ENCODE measurements at places on chromosomes 4 and X.

- no peak for DNase-seq
Measured at GRCh38 chr4:186481998-186482790, 73.2 kb downstream of the MTNR1A start.

DNA sequence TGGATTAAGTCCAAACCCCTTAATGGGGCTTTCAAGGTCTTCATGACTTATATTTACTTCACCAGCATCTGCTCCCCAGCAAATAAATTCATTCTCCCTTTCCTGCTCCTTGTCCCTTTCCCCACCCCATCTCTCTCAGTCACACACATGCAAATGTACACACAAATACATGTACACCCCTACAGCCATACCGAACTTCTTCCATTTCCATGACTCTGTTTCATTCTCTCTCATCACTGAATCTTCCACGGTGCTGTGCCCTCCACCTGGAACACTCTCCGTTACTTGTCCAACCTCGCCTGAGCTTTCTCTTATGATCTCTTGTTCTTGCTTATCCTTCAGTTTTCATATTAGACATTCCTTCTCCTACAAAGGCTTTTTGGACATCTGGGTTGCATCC, 22.0 kb upstream of the RPA4 start:
- DNase-seq = no peak

GRCh38 chr4:89754531-89754930, 82.4 kb downstream of the SNCA start:
- DNase-seq = no peak

DNA sequence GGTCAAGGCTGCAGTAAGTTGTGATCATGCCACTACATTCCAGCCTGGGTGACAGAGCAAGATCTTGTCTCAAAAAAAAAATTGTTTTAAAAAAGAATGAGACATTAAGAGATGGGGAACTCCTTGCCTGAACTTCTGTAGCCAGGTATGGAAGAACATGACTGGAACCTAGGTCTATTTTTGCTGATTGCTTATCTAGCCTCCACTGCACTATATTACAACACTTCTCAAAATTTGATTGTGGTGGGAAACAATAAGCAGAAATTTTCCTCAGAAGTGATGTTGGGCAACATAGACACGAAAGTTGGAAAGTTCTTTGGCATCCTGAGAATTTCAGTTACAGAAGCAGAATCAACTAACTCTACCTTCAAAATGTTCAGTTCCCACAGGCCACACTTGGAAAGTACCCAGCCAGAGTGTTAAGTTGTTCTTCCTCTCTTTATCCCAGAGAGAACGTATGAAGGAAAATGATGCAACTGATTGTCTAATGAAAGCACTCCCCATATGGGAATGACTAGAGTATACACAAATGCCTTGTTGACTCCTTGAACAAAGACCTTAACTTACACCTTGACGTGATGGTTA, 50.0 kb downstream of the LUZP4 start:
- no peak for DNase-seq

GRCh38 chrX:150164971-150165600, 198.0 kb upstream of the MAMLD1 start:
- DNase-seq = no peak

GRCh38 chr4:17619416-17620105, 5.1 kb downstream of the MED28 start:
- DNase-seq = no peak

DNA sequence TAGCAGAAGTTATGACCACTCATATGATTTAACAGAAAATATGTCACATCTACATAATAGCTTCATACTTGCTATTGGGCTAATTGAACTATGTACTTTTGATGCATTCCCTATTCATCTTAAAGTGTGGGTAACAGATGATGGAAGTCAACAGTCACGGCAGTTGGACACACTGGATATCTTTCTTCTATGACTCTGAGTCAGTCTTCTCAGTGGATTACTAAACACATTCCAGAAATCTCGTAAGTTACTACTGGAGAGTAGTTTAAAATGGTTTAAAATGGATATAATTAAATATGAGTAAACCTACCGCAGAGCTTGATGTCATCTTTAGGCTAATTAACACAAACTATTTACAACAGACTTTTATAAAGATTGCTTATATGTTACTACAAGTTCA, 30.1 kb upstream of the CFAP299 start:
- DNase-seq = no peak

DNA sequence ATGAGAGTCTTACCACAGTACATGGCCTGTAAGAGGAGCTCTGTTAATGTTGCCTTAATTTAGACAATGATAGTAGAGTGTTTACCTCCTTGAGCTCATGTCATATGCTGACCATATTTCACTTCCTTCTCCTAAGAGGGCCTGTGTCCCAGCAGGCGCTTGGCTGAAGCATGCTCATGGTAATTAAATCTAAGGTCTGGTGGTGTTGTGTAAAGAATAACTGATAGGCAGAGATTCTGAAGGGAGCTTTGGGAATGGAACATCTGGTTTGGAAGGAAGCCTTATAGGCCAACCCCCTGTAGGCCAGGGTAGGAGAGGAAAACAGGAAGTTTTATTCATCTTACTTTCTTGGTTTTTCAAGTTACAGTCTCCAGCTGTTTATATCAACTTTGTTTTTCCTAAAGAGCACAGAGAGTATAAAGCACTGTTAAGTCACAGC, 300.2 kb downstream of the USP46 start:
- no peak for DNase-seq

GRCh38 chr4:140069066-140069465, 84.9 kb downstream of the MAML3 start:
- no peak for DNase-seq

DNA sequence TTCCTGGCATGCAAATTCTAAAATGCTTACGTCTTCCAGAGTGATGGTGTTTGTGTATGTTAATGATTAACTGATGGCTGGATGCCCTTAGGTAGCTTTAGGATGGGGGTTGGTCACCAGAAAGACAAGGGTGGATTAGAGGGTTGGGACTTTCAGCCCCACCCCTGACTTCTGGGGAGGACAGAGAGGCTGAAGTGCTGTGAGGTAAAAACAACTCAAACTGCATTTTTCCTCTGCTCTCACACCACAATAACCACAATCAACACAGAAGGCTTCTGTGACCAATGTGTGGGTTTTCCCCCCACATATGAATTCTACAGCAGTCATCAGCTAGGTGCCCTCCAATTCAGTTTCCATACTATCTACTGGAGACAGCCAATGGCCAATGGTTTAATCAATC, 18.7 kb upstream of the DDIT4L start:
- DNase-seq = no peak

DNA sequence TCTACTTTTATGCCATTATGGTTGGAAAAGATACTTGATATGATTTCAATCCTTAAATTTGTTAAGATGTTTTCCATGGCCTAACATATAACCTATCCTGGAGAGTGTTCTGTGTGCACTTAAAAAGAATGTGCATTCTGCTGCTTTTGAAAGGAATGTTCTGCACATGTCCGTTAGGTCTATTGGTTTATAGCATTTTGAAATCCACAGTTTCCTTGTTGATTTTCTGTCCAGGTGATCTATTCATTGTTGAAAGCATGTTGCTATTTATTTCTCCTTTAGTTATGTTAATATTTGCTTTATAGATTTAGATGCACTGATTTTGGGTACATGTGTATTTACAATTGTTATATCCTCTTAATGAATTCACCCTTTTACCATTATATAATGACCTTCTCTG, 5.7 kb upstream of the KLKB1 start:
- DNase-seq = no peak

DNA sequence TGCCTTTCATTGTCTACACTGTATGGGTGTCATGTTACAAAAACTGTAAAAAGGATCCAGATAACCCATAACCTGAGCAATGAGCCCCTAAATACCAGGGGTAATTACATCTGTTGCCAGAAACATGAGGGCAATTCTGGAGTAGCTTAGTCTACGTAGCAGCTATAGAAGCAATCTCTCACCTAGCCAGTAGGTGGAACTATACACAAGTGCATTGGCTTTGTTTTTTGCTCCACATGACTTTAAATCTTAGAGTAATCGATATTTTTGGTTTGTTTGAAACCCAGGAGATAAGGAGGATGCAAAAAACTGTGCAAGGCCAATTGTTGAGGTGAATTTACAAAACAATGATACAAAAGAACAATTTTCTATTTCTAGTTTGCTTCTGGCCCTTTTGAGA, 57.5 kb downstream of the GPR82 start:
- no peak for DNase-seq

- no peak for DNase-seq
Measured at GRCh38 chrX:148316446-148316845, 184.0 kb upstream of the AFF2 start.

DNA sequence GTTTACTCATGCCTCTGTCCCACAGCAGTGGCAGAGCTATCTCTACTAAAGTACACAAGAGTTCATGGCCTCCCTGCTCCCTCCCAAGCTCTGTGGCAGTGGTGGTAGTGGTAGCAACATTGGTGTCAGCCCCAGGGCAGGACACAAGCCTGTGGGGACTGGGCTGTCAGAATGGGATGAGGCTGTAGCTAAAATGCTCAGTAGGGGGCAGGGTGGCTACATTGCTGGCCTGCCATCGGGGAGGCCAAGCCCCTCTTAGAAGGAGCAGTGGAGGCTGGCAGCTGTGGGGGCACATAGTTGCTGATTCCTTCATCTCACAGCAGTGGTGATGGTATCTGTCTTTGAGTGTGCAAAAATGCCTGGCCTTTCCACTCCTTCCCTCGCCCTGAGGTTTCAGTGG, 461.7 kb downstream of the PCDH18 start:
- DNase-seq = no peak

- DNase-seq = no peak
Measured at GRCh38 chr4:55571806-55572205, 20.2 kb downstream of the PDCL2 start.

GRCh38 chr4:118029224-118029623, 5.1 kb upstream of the NDST3 start:
- no peak for DNase-seq

Measured in stimulated activated CD4-positive, alpha-beta T cell treated with anti-CD3 and anti-CD28 coated beads, Interleukin-2, amount 100 ng/mL, for 4 hours (primary cell).